ENCODE measurements at places on chromosomes 7 and 10.

GRCh38 chr7:5423306-5423975 lies at the start of gene TNRC18:
Gene TNRC18 (minus strand): TSS chr7:5423834. CDS start chr7:5421246, 2,588 bp downstream.
- DNase-seq, result no peak

GRCh38 chr10:60654813-60655464 lies 123.3 kb upstream of the CDK1 start:
- no peak for DNase-seq

DNA sequence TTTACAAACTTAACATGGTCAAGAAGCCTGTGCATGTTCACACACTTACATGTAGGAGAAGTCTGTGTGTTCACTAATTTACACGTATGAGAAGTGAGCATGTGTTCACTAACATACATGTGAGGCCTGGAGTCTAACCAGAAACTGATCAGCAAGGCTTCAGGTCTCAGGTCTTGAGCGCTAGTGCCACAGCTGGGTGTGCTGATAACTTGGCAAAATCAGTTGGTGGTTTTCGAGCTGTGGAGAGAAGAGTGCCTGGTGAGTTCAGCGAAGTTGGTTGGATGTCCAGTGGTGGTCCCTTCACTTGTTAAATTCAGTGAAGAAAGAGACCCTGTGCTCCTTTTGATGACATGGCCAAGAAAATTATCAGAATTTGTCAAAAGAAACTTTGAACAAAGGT lies 98.7 kb downstream of the CELF2 start:
- no peak for DNase-seq

DNA sequence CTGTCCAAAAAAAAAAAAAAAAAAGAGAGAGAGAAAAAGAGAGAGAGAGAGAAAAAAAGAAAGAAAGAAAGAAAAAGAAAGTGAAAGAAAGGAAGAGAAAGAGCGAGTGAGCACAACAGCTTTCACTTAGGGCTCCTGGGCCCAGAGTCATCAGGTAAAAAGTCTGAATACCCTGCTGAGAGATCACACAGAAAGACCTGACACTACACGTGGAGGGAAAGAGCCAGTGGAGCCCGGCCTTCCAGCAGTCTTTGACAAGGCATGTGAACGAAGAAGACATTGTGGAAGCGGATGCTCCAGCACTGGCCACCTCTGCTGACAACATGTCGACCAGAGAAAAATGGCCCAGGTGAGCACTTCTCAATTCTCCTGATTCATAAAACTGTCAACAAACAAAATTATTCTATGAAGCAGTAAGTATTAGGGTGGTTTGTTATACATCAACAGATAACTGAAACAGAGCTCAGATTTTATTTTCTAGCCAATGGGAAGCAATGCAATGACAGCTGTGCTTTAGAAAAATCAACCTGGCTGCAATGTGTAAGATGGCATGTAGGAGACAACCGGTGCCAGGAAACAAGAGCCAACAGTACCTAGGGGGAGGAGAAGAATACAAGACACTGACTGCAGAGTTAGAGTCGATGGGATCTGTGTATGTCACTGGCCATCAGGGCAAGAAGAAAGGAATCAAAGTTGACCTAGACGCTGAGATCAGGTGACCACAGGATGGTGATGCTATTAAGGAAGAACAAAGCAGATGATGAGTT lies 4.4 kb downstream of the RNF216 start:
- DNase-seq, result no peak

DNA sequence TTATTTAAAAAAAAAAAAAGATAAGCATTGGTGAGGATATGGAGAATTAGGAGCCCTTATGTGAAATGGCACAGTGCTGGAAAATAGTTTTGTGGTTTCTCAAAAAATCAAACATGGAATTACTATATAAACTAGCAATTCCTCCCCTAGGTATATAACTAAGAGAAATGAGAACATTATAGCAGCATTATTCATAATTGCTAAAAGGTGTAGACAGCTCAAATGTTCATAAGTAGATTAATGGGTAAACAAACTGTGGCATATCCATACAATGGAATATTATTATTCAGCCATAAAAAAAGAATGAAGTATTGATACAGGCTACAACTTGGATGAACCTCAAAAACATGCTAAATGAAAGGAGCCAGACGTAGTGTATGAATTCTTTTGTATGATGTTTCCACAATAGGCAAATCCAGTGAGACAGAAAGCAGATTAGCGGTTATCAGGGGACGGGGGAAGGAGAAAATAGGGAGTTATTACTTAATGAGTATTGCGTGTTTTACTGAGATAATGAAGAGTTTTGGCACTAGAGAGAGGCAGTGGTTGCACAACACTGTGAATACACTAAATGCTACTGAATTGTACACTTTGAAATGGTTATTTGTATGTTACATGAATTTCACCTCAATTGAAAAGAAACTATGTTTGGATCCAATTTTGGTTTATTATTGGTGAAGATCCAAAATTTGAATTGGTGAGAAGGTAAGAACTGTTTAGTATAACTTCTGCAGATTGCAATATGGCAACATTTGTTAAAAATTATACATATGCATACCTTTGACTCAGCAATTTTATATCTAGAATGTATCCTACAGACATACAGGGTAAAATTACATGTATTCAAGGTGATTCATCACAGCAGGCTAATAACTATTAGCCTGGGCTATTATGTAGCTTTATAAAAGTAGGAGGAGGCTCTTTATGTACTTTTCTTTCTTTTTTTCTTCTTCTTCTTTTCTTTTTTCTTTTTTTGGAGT lies 69.7 kb downstream of the VCL start:
- DNase-seq, result no peak

Measured in spinal cord (tissue), 10 donors.